Fibroblast of lung (primary cell): ENCODE measurements at places on chromosomes 4 and X. TPM values are rescaled to one million over a fixed set of nuclear protein-coding genes. Genes with fewer than 3 reads are reported as not detected.

The NPY2R gene
- total RNA-seq = not detected in 2 replicates

The TGIF2LX gene
- not detected in 2 replicates for total RNA-seq

The GDPD2 gene
- not detected in 2 replicates for total RNA-seq

The BMPR1B gene
- total RNA-seq = 0.17 and 0.26 TPM in 2 replicates

The NAP1L2 gene
- total RNA-seq = 0.51 and 3.6 TPM in 2 replicates
